NCI-H1436 treated with DMSO at 0.1 percent for 48 hours (cell line): ENCODE measurements at places on chromosomes 12 and 14.

GRCh38 chr12:46518729-46519128, 146.2 kb upstream of the SLC38A2 start:
- DNase-seq = no peak

DNA sequence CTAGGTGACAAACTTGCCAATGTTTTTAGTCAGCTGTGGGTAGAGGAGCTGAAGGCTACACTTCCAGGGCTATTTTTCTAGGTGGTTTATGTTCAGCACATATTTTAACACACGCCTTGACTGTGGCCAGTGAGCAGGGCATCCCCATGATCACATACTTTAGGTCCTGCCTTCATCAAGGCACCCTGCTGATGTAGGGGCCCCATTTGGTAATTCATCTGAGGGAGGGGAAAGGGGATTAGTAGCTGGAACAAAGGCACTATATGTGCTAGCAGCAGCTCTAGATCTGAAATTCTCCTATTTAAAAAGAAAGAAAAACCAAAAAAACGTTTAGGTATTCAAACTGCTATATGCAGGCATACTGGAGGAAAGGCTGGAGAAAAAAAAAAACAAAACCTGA, 14.5 kb downstream of the EGLN3 start:
- DNase-seq = no peak

DNA sequence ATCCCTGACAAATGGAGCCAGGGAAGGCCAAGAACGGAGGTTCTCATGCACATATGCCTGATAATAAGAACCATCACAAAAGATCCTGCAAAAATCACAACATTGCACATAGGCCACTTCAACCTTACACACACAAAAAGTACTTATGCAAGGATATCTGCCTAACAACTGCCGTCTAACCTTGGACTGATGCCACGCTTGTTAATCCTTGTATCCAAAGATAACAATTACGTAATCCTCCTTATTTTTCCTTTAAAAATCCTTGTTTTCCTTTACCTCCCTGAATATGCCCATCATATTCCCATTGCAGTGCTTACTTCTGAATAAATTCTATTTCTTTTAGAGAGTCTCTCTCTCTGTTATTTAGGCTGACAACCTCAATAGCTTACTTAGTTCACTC, 59.5 kb downstream of the TMEM116 start:
- DNase-seq = no peak

- no peak for DNase-seq
Measured at GRCh38 chr12:6249580-6249979, 49.4 kb downstream of the CD9 start.
